ENCODE measurements at places on chromosomes 2 and 18.

GRCh38 chr2:162198239-162198638 is 45.0 kb downstream of the FAP start:
- no peak for DNase-seq

- DNase-seq, result no peak
Observed at GRCh38 chr2:198700319-198700718, 757.4 kb downstream of the SATB2 start.

DNA sequence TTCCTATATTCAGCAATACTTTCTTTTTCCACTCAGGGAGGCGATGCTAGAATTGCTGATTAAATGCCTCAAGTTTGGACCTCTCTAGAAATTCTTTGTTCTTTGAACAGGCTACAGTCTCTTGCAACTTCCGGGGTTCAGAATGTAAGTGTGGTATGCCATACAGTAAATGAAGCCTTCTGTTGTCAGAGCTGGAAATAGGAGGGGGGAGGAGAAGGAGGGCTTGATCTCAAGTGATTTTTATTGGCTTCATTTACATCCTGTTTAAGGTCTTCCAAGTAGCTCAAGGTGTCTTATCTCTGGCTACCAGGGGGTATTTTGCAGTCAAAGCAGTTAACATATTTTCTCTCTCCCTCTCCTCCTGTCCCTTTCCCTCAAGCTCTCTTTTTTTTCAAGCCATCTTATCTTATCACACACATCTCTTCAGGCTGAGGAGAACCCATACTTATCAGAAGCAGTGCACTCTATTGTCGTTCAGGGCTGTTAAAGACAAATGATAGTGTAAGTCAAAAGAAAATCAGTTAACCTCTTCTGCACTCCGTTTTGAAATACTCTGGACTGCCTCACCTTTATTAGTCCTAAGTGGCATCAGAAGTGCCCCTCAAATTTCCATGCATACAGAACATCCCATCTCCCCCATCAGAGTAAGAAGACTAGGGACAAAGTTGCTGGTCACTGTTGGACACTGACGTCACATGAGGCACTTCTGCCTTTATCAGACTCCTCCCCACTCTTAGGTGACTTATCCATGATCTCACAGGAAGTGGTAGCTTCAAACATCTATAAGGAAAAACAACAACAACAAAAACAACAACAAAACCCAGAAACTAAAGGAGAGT is 112.2 kb downstream of the ZNF521 start:
- no peak for DNase-seq

- no peak for DNase-seq
Observed at GRCh38 chr2:234459401-234460009, 37.4 kb downstream of the ARL4C start.

GRCh38 chr2:103176294-103176915 is 414.6 kb downstream of the TMEM182 start:
- DNase-seq, result no peak

DNA sequence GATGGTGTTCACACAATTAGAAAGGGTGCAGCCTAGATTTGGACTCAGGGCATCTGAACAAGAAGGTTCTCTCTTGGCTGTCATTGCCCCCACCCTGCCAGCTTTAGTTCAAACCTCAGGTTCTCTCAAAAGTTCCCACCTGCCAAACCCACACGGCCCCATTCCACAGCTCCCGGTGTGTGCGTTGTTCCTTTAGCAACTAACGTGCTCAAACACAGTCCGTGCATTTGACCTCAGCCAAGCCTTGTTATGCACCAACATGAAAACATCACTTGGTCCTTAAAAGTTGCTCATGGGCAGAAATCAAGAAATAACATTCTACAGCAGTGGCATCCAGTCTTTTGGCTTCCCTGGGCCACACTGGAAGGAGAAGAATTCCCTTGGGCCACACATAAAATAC is 32.0 kb downstream of the LOXHD1 start:
- DNase-seq, result no peak

Measured in globus pallidus (tissue), 1 donor.